Airway epithelial cell (primary cell): ENCODE measurements at places on chromosomes 4 and X. TPM values are rescaled to one million over a fixed set of nuclear protein-coding genes. Genes with fewer than 3 reads are reported as not detected.

The ITM2A gene
- 0.42 TPM in 1 of 2 replicates, not detected in the other for total RNA-seq

The SNCA gene
- 26.2 and 69.8 TPM in 2 replicates for total RNA-seq

The RXFP1 gene
- total RNA-seq: not detected in 2 replicates

The GPC4 gene
- 3.1 and 3.3 TPM in 2 replicates for total RNA-seq

The ABLIM2 gene
- total RNA-seq: 0.14 and 0.23 TPM in 2 replicates

The TIGD2 gene
- 5.2 and 6.1 TPM in 2 replicates for total RNA-seq

The RAB33A gene
- total RNA-seq: 0.21 TPM in 1 of 2 replicates, not detected in the other

The RASSF6 gene
- 5.4 and 6.4 TPM in 2 replicates for total RNA-seq

The TLR10 gene
- not detected in 2 replicates for total RNA-seq

The GAGE12F gene
- not detected in 2 replicates for total RNA-seq

The FABP2 gene
- not detected in 2 replicates for total RNA-seq

The GPRASP1 gene
- 0.14 and 1.1 TPM in 2 replicates for total RNA-seq

The TDO2 gene
- total RNA-seq: not detected in 2 replicates

The CCDC149 gene
- total RNA-seq: 1.9 and 2.8 TPM in 2 replicates

The DIPK2B gene
- total RNA-seq: not detected in 2 replicates

The CDKL2 gene
- total RNA-seq: 0.60 and 1.1 TPM in 2 replicates

The MCUB gene
- total RNA-seq: 23.5 and 58.4 TPM in 2 replicates

The ZAR1 gene
- total RNA-seq: not detected in 2 replicates

The ATOH1 gene
- not detected in 2 replicates for total RNA-seq

The P2RY4 gene
- 0.21 TPM in 1 of 2 replicates, not detected in the other for total RNA-seq
